ENCODE measurements at places on chromosomes 12 and 14. TPM values are rescaled to one million over a fixed set of nuclear protein-coding genes. Genes with fewer than 3 reads are reported as not detected.

DNA sequence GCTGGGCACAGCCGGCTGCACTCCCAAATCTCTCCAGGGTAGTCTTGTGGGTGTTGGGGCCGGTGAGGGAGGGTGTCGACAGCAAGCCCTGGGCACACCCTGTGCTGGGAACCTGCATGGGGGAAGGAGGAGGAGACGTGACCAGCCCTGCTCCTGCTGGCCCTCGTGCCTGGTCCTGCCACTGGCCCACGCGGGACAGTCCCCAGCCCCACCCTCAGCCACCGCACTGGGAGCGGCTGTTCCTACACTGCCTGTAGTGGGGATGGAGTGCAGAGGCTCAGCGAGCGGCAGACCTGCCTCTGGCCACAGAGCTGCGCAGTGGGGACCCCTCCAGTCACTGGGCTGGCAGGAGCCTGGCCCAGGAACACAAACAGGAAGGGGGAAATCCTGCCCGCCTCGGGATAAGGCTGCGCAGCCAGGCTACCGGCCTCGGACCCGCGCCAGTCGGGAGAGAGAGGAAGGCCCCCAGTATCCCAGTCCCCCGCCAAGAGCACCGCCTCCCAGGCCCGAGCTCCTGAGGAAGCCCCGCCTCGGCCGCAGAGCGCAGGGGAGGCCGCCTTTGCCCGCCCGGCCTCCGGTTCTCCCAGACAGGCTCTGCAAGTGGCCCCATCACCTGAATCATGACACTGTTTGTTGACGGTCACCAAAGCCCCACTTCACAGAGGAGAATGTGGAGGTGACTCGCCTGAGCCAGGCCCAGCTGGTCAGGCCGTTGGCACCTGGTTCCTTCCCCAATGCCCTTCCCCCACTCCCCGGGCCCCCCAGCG is 10.6 kb downstream of the AHNAK2 start:
- H3K4me1 ChIP-seq: no peaks in the 10 kb centered on the region
- no peak overlapping the region for H3K4me3 ChIP-seq
- H3K27ac ChIP-seq: no peak overlapping the region
- H3K36me3 ChIP-seq: no peaks in the 10 kb centered on the region
- peaks cover 20% of the 10 kb centered on the region for H3K27me3 ChIP-seq

AICDA gene
- total RNA-seq: not detected

GPRC5D gene
- not detected for total RNA-seq

SOCS4 gene
- total RNA-seq: 28.6 TPM

- no peaks in the 10 kb centered on the region for H3K36me3 ChIP-seq
- no peak for DNase-seq
- no peaks in the 10 kb centered on the region for H3K4me1 ChIP-seq
- H3K27me3 ChIP-seq: no peaks in the 10 kb centered on the region
- H3K4me3 ChIP-seq: no peak overlapping the region
- no peak overlapping the region for H3K27ac ChIP-seq
These were observed 251.5 kb downstream of the RMST start for GRCh38 chr12:97714107-97714563.

Measured in activated naive CD8-positive, alpha-beta T cell treated with anti-CD3 and anti-CD28 coated beads for 36 hours (primary cell).